ENCODE measurements at places on chromosomes 7 and 10.

DNA sequence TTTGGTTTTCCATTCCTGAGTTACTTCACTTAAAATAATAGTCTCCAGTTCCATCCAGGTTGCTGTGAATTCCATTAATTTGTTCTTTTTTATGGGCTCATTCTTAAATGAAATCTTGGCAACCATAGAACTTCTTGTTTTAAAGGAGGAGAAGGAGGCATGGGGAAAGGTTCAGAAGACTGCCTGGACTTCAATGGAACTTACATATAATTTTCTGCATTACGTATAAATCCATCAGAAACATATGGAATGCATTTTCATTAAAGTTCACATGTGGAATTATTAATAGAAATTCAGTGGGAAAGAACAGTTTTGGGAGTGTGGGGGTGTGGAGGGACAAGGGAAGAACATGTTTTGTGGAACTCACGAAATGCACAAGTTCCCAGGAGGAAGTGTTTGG is 176.6 kb upstream of the PRKCQ start:
- no peak for DNase-seq

GRCh38 chr7:33089142-33089541 is 20.1 kb downstream of the RP9 start:
- no peak for DNase-seq

- no peak for DNase-seq
These were observed 25.0 kb downstream of the BPGM start for GRCh38 chr7:134671609-134672008.

GRCh38 chr10:23834091-23834490 is 374.8 kb upstream of the KIAA1217 start:
- DNase-seq = no peak

DNA sequence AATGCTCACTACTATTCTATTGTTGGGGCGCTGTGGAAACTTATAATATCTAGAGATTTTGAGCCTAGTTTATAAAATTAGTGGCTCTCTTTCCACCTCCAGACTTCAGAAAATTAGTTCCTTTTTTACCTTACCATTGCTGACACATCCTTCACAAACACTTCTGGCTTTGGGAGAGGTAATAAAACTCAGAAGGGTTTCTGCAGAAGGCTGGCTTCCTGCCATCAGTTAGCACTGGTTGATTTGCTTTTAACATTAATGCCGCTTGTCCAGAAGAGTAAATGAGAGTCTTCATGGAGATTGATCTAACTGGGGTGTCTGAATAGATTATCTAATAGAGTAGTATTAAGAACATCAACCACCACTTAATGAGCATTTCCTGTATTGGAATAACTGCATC is 20.3 kb downstream of the ACSM6 start:
- no peak for DNase-seq

DNA sequence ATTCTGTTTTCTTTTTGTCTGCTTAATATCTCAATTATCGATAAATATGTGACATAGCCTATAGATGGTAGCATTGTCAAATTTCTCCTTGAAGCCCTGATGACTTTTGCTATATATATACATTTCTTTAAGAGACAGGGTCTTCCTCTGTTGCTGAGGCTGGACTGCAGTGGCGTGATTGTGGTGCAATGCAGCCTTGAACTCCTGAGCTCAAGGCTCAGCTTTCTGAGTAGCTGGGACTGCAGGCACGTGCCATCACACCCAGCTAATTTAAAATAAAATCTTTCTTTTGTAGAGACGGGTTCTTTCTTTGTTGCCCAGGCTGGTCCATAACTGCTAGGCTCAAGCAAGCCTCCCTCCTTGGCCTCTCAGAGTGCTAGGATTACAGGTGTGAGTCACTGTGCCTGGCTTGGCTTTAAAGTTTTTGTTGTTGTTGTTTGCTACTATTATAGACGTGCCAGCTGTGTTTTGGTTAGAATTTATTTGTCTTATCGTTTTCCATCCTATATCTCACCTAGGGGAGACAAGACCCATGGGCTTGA is 7.0 kb downstream of the UMAD1 start:
- DNase-seq = no peak

- no peak for DNase-seq
These were observed 40.8 kb upstream of the SLC35B4 start for GRCh38 chr7:134357486-134357885.

DNA sequence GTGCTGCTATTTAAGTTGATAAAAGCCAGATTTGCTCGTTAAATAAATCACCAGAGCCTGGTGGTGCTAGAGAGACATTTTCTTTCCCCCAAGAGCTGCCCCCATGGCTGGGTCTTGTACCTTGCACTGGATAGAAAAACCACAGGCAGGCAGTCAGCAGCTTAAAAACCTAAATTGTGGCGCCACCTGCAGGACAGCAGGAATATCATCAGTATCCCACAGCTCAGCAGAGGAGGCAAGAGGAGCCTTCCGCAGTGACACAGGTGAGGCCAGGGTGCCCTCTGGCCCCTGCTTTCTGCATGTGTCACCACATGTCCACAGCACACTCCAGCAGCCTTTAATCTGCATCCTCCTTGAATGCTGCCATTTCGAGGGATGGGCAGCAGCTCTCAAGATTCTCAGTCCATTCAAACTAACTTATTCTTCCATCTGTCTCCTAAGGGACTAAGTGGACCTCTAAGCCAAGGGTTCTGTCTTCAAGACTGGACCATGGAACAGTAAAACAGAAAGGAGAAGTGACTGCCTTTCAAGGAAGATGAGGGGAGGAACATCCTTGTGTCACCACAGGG is 4.5 kb upstream of the PLXNA4 start:
- peak; percentile 32 for DNase-seq

GRCh38 chr10:13613519-13613918 is 26.8 kb downstream of the PRPF18 start:
- no peak for DNase-seq

GRCh38 chr10:58859526-58859925 is 316.9 kb upstream of the PHYHIPL start:
- DNase-seq = no peak

GRCh38 chr10:111083222-111084095 is 6.6 kb downstream of the ADRA2A start:
- no peak for DNase-seq

DNA sequence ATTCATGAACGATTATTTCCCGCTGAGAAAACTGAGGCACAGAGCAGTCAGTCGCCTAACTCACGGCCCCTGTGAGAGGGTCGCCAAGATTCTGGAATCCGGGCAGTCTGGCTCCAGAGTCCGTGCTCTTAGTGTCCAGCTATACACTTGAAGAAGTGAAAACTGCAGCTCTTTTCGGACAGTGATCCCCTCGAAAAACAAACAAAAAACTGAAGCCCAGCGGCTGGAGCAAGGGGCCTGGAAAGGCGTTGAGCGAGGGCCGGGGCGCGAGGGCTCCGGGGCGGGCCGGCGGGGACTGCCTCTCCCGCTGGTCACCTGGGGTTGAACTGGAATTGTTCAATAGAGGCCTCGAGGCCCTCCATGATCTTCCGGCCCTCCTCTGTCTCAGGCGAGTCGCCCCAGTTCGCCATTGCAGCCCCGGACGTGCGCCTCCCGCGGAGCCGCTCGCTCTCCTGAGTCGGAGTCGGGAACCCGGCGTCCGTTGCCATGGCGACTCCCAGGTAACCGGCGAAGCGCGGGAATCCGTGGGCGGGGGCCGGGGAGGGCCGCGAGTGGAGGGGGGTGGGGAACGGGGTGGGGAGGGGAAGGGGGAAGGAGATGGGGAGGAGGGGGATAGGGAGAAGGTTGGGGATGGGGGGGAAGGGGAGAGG is 881 bp downstream of the C10orf67 start:
- DNase-seq = no peak

- no peak for DNase-seq
These were observed 84.3 kb downstream of the CUL2 start for GRCh38 chr10:35005868-35006267.

DNA sequence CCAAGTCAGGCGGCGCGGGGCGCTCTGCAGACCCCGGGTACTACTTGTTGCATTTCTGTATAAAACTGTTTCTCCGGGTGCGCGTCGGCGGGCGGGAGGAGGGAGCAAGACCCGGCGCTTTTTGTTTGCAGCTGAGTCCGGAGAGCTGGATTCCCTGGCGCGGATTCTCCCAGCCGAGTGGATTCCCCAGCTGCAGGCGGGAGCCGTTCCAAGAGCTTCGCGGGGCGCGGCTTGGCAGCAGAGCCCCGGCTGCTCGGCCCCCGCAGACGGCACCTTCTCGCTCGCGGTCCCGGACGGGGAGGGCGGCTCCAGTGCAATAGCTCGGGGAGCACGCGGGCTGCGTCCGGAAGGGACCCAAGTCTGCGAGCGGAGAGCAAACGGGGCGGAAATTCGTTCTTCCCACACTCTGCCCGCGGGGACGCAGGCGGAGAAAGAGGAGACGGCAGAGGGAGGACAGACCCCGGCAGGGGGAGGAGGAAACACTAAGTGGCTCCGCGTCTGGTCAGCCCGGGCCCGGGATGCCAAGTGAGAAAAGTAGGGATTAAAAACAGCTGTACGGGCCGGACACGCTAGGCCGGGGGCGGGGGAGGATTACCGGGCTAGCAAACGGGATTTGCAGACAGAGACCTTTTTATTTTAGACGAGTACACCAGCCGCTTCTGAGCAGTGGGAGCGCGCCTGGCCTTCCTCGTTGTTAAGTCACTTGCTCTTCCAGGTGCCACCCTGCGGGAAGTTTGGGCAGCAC is at the start of gene TRIL:
Gene TRIL, minus strand, starts transcription at position 96 of the 745 bp plus-strand sequence. CDS start 284 bp downstream, outside the sequence.
- DNase-seq = no peak

DNA sequence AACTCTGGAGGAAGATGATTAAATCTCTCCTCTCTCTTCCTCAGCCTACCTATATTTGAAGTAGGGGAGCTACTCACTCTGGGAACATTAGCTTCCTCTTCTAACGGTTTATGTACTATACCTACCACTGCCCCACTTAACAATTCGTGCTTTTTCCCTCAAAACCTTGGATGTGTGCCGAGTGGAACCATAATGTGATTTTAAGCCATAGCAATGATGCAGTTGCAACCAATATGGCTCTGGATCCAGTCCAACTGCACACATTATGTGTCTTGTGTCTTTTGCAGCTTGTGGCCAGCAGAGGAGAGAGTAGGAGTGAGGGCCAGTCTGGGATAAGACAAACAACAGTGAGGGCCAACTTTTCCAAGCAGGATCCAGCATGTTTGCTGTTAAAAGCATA is 170.7 kb downstream of the GATA3 start:
- no peak for DNase-seq

- no peak for DNase-seq
These were observed 67.9 kb downstream of the ADAM22 start for GRCh38 chr7:88001744-88002530.

- DNase-seq = no peak
These were observed 44.6 kb downstream of the TAX1BP1 start for GRCh38 chr7:27784399-27785053.

DNA sequence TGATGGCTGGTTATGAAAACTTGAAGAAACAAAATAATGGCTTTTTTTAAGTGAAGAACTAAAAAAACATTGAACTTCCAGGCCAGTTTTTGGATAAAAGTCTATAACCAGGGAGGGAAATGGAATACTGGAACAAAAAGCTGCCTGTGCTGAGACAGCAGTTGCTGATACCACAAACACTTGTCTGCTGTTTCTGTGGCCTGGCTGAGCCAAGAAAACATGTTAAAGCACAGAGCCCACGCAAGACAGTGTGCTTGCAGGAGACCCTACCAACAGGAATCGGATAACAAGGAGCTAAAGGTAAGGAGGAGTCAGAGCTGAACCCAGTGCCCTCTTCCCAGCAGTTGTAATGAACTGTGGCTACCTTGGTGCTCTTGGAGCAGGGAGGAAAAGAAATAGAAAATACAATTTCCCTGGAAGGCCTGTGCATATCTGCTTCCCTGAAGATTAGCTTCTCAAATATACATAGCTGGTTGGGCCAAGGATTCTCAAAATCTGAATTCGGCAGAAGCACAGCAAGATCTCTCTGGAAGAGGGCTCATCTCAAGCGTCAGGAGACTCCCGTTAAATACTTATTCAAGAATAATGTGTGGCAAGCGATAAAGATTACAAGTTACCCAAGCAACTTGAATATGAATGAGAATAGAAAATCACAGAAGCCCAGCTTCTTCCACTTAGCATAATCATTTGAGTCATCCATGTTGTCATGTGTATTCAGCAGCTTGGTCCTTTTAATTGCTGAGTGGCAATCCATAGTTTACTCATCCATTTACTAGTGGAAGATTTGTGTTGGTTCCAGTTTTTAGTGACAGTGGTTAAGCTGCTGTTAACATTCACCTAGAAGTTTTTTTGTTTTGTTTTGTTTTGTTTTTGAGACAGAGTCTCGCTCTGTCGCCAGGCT is 87.6 kb downstream of the NOD1 start:
- no peak for DNase-seq

DNA sequence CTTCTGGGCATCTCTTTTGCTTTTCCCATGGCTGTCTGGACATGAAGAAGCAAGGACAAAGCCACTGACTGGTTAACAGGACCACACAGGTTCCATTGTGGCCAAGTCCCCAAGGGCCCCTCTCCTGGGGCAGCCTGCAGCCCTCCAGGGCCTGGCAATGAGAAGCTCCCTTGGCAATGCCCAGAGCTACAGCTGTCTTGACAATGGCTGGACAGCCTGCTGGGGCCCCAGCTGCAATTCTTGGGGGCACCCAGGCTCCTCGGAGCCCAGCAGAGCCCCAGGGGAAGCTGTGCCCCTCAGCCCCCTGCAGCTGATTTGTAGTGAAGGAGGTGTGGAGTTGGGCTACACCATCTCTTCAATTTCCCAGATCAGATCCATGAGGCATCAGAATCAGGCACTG is 384.9 kb upstream of the PODXL start:
- no peak for DNase-seq

DNA sequence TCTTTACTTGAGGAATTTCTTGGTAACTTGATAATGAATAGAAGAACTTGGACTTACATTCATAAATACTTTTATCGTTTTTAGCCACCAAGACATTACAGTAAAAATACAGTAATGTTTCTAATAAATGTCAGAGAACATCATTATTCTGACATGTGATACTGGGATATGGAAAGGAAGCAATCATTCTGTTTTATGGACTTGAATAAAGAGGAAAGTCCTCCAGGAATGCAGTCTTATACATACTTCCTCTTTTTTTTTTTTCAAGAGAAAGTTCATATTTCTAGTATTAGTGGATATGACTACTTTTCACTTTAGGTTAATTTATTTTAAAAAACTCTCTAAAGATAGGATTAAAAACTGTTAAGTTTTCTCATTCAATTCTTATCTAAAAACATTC is 220.0 kb upstream of the SEMA3C start:
- DNase-seq = no peak

DNA sequence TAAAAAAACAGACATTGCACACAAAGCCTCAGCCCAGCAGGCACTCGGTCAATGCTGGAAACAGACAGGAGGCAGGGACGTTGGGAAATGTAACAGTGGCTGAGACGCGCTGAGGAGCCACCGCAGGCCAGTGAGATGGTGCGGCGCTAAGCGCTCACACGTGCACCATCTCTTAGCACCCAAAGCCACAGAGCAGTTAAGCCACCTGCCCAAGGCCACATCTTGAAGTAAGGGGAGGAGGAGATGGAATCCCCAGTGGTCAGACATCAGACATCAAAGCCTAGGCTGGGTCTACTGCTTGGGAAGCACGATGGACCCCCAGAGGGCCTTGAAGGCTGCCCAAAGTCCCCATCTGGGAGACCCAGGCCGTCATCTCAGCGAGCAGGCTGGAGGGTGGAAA is 15.6 kb downstream of the LAT2 start:
- no peak for DNase-seq

DNA sequence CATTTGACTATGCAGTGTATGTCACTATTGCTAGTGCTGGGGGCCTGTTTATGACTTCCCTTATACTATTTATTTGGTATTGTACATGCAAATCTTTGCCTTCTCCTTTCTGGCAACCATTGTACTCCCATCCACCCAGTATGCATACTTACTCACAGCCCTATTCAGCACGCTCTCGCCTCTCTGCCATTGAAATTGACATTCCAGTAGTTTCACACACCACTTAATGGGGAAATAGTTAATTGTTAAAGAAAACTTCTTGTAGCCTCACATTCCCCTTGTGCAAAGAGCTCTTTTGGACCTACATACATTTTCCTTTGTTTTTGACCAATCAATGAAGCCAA is 9.9 kb downstream of the CLDN12 start:
- DNase-seq = no peak

All from stimulated activated CD8-positive, alpha-beta memory T cell treated with anti-CD3 and anti-CD28 coated beads, Interleukin-15, amount 100 ng/mL, for 1 hour (primary cell).